ENCODE measurements at places on chromosomes 4 and X. TPM values are rescaled to one million over a fixed set of nuclear protein-coding genes. Genes with fewer than 3 reads are reported as not detected.

The SMR3B gene
- not detected for total RNA-seq

The ASB9 gene
- 0.38 TPM for total RNA-seq

The RFC1 gene
- 46.2 TPM for total RNA-seq

The CYBB gene
- total RNA-seq, result under 0.01 TPM

The P2RY8 gene
- not detected for total RNA-seq

The IQCM gene
- not detected for total RNA-seq

The BST1 gene
- total RNA-seq, result 39.5 TPM

The TRIML2 gene
- 0.28 TPM for total RNA-seq

The TEC gene
- 1.1 TPM for total RNA-seq

The CXCL9 gene
- total RNA-seq, result not detected

The ADRA2C gene
- 0.85 TPM for total RNA-seq

The SSX2 gene
- not detected for total RNA-seq

The H2BW2 gene
- not detected for total RNA-seq

The MAGEA12 gene
- total RNA-seq, result not detected

The TEX13B gene
- not detected for total RNA-seq

The FREM3 gene
- total RNA-seq, result under 0.01 TPM

The FGF2 gene
- 79.8 TPM for total RNA-seq

The GPR82 gene
- not detected for total RNA-seq

The DMD gene
- 33.3 TPM for total RNA-seq

The LANCL3 gene
- total RNA-seq, result 0.38 TPM

The KDR gene
- total RNA-seq, result 33.7 TPM

The XK gene
- under 0.01 TPM for total RNA-seq

The FGFBP2 gene
- total RNA-seq, result not detected

The GABRG1 gene
- total RNA-seq, result not detected

The CXorf65 gene
- not detected for total RNA-seq

The CCKAR gene
- total RNA-seq, result under 0.01 TPM

The FAT4 gene
- total RNA-seq, result 11.6 TPM

The CDX4 gene
- not detected for total RNA-seq

The HSPA4L gene
- 15.7 TPM for total RNA-seq

The SRPX gene
- 132 TPM for total RNA-seq

The CENPU gene
- total RNA-seq, result 5.6 TPM

The PNCK gene
- under 0.01 TPM for total RNA-seq

The SGMS2 gene
- total RNA-seq, result 221 TPM

The THAP9 gene
- 6.5 TPM for total RNA-seq

All from regular cardiac myocyte (primary cell).